Fibroblast of villous mesenchyme (primary cell): ENCODE measurements at places on chromosomes 16 and 17. TPM values are rescaled to one million over a fixed set of nuclear protein-coding genes. Genes with fewer than 3 reads are reported as not detected.

DNA sequence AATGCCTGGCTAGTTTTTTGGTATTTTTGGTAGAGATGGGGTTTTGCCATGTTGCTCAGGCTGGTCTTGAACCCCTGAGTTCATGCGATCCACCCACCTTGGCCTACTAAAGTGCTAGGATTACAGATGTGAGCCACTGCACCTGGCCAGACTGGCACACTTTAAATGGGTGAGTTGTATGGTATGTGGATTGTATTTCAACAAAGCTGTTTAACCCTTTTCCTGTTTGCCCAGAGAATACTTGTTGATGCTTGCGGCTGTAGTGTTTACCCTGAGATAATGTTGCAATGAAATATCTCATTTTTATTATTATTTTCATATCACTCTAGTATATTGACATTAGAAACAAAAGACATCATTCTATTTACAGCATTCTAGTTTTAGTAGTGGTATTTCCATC is 17.1 kb upstream of the TMEM94 start:
- no peak for DNase-seq

Gene HSPB9
- total RNA-seq: not detected in 2 replicates

Gene PLA2G10
- total RNA-seq: not detected in 2 replicates

GRCh38 chr16:72203401-72203800 is 31.4 kb upstream of the PMFBP1 start:
- no peak for DNase-seq

Gene IRX5
- under 0.01 TPM in 1 of 2 replicates, not detected in the other for total RNA-seq
